Thymus (tissue), 14 donors: ENCODE measurements at places on chromosomes 3 and 15.

GRCh38 chr3:119357190-119357589 is 63.0 kb downstream of the ARHGAP31 start:
- DNase-seq, result no peak

DNA sequence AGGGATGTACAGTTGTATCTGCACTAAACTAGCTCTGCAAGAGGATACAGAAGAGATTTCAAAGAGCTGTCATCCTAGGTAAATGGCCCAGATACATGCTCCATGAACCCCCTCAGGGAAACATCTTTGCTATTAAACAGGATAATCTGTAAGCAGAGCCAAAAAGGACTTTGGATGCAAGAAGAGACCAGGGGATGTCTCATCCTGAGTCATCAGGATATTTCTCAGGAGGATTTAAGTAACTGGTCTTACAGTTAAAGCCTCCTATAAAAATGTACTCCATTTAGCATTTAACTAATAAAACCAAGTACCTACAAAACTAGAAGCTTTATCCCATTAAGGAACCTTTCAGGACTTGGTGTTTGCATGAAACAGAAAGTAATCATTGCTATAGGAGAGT is 48.2 kb upstream of the PHLDB2 start:
- DNase-seq, result no peak

DNA sequence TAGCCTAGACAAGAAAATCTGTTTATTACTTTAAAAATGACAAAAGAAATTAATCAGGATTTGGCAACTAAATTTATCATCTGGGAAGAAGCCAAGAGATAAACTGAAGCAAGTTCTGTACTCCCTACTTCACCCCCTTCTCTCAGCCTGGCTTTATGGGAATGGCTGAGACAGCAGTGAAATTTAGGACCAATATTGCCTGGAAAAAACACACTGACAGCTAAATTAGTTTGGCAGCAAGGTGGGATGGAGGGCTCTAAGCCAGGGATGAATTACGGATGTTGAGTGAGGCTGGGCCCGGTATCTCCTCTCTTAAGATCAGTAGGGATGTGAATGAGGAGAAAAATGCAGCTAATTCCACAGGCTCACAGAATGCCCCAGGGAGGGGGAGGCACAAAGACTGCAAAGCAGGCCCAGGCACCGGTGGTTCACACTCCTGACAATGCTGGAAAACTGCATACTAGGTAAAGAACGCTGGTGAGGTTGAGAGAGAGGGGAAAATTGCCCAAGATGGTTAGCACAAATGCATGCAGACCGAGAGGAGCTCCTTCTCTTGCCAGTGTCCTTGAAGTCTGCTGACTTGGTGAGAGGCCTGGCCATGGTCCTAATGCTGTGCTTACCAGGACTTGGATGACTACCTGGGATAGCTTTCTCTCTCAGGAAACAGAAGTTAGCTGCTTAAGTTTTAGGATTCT is 89.0 kb downstream of the WDR76 start:
- DNase-seq, result no peak

- DNase-seq, result no peak
Observed at GRCh38 chr15:73190189-73190601, 137.9 kb downstream of the NEO1 start.

DNA sequence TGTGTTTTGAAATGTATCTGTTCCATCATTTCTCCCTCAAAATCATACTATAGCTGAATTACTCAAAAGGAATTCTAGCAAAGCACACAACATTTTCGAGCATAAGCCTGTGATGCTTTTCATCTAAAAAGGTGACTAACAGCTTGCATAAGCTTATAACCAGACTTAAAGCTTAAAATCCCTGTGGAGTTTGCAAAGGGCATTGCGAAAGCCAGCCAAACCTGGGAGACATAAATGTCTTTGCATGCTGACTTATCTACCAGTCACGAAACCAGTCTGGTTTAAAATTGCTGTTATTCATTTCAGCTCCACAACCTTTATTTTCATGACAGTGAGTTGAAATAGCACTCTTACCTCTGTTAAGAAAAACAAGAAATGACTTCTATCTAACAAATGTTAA is 35.6 kb upstream of the LIPC start:
- no peak for DNase-seq

DNA sequence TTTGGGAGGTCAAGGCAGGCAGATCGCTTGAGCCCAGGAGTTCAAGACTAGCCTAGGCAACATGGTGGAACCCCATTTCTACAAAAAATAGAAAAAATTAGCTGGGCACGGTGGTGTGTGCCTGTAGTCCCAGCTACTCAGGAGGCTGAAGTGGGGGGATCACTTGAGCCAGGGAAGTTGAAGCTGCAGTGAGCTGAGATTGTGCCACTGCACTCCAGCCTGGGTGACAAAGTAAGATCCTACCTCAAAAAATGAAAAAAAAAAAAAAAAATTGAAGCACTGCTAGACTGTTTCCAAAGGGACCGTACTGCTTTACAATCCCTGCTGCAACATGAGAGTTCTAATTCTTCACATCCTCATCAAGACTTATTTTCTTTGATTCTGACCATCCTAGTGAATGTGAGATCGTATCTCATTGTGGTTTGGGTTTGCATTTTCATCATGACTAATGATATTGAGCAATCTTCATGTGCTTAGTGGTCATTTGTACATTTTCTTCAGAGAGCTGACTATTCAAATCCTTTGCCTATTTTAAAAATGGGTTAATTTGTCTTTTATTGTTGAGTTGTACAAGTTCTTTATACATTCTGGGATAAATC is 10.8 kb downstream of the CMTM8 start:
- DNase-seq, result no peak

GRCh38 chr3:158165141-158165655 is 55.3 kb downstream of the RSRC1 start:
- DNase-seq, result no peak

DNA sequence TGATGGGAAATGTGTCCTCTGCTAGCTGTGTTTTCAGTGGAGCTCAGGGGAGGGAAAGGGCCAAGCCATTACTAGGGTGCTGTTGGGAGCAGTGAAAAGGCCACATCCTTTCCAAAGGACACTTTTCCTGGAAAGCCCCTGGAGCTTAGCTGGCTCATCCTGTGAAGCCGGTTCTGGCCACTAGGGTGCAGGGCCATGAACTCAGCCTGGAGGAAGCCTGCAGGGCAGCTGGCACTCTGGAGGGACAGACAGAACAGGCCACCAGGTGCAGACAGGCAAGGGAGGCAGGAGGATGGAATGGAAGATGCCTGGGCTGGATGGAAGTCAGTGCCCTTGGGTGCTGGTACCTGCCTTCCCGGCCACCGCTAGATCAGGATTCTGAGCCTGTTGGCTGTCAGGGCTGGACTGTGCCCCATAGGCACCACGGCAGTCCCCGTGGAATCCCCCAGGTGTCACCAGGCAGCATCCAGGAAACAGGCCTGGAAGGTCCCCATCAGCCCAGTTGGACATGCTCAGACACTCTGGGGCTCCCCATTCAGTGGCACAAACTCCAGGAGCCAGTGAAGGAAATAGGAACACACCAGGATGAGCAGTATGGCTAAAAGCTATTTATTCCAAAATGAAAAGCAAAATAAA is 76.2 kb upstream of the C2CD4B start:
- DNase-seq, result no peak

- DNase-seq, result no peak
Observed at GRCh38 chr15:43511012-43511885, 6.2 kb upstream of the MAP1A start.

DNA sequence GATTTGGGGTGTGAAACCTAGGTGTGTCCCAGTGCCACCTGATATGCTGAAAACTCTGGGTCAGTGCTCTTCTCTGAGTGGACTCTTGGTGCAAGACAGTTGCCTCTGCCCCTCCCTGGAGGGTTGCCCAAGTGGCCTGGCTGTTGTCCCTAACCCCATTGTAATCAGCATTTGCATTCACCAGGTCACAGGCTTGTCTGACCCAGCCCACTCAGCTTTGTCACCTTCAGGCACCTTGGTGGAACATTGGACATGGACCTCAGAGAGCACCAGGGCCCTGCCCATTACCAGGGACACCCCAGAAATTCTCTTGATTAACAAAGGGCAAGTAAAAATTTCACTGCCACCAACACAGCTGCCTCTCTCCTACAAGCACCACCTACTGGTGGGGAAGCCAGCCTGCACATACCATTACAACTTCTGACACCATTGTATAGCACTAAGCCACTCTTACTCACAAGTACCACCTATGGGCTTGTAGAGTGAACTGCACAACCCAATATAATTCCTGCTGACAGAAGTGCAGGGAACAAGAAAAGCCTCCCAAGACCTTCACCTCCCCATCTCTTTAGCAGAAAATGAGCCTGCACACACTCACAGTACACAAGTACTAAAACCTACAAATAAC is 324.6 kb downstream of the EPHA6 start:
- no peak for DNase-seq

- no peak for DNase-seq
Observed at GRCh38 chr3:142973217-142974009, 9.9 kb upstream of the PAQR9 start.

DNA sequence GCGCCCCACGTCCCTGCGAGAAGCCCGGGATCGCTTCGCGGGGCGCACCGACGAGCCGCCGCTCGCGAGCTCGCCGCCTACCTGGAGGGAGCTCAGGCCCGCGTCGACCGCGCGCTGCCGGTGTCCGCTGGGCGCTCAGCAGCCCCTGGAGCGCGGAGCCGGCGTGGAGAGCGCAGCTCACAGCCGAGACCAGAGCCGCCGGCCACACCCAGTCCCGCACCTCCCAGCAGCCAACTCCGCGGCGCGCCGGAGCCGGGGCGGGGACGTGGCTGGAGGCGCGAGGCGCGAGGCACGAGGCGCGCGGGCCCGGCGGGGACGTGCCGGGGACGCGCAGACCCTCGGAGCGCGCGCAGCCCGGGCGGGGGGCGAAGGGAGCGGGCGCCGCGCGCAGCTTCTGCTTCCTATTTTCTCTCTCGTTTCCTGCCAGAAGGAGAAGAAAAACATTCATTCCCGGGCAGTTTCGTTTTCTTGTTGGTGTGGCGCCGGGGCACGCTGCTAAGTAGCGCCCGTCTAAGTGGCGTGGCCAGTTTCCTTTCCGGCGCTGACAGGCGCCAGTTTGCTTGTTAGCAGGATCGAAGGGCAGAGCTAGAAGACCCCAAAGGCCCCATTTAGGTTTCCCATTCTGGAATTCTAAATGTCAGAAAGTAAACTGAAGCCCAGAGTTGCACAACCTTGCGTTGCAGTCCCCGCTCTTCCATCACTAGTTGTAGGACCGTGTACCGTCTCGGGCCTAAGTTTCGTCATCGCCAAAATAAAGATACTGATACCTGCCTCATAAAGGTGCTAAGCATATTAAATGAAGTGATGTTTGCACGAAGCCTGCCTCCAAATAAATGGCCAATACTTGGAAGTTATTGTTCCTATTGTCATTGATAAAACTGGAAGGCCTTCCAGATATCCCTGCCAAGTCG is at the start of gene GNB4:
TSS of gene GNB4 (minus strand) at position 206 of the 911 bp plus-strand sequence. CDS start 25,270 bp downstream, outside the sequence.
- peak; percentile 68 for DNase-seq

DNA sequence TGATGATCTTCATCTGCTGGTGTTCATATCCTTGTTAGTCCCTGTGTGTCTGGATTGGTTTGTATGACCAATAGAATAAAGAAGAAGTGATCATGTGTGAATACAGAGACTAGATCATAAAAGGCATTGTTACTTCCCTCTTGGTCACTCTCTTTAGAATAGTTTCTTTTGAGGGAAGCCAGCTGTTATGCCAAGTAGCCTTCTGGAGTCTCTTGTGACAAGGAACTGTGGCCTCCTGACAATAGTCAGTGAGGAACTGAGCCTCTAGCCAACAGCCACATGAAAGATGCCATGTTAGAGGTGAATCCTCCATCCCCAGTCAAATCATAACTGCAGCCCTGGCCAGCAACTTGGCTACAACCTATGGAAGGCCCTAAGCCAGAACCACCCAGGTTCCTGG is 63.0 kb upstream of the SMAD3 start:
- no peak for DNase-seq

DNA sequence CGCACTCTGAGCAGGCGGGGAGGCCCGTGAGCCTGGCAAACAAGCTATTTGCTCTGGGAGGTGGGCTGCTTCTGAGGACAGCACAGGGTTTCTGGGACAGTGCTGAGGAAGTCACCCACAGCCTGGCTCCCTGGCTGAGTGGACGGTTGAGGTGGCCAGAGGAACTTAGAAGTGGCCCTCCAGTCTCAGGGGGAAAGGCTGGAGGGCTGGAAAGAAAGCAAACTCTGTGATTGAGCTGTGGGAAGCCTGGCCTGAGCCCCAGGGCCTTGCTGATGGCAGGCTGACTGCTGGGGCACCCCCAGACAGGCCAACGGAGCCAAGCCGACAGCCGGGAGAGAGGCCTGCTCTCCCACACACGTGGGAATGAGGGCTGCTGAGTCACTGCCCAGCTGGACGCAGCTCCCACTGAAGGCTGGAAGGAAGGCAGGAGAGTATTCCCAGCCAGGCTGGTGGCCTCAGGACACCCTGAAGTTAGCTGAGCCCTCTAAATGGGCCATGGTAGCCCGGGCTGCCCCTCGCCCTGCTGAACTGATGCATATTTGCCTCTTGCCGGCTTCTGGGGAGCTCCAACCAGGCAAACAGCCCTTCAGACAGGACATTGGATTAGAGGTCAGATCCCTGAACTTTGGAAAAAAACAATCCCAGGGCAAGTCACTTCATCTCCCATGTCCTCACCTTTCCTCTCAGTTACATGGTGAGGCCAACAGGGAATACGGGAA is 98.0 kb upstream of the TLE3 start:
- DNase-seq, result no peak

GRCh38 chr3:8966150-8966819 is 3.0 kb upstream of the RAD18 start:
- no peak for DNase-seq

GRCh38 chr3:125212091-125212508 is 448 bp downstream of the SLC12A8 start:
- DNase-seq, result no peak

GRCh38 chr3:45084820-45085816 is 59.0 kb downstream of the CLEC3B start:
- no peak for DNase-seq

- no peak for DNase-seq
Observed at GRCh38 chr15:75061272-75061671, 37.9 kb downstream of the PPCDC start.

- peak; percentile 33 for DNase-seq
Observed at GRCh38 chr3:31530960-31531335, 1.8 kb upstream of the STT3B start.

GRCh38 chr15:48802257-48802656 is 8.6 kb downstream of the CEP152 start:
- DNase-seq, result no peak

- no peak for DNase-seq
Observed at GRCh38 chr3:135558150-135558783, 407.3 kb upstream of the PPP2R3A start.

DNA sequence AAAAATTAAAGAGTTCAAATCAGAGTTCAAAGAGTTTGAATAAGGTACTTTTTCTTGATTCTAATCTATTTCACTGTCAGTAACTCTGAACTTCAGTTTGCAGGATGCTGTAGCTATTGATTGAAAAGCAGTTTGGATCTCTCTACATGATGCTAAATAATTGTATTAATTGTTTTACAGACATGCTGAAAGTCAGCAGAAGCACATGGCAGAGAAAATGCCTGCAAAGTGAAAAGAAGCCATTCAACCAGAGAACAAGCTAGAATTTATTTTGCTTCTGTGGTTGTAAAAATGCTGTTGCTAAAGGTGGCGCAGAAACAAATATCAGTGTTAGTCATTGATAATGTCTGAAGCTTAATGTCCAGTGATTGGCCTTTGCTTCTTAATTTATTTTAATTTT is 92.1 kb upstream of the IL12A start:
- DNase-seq, result no peak

GRCh38 chr15:85865070-85865684 is 70.5 kb upstream of the KLHL25 start:
- no peak for DNase-seq
